ENCODE measurements at places on chromosomes 2 and 18. TPM values are rescaled to one million over a fixed set of nuclear protein-coding genes. Genes with fewer than 3 reads are reported as not detected.
A peak's percentile ranks its signal among the peaks of the same experiment; 100 is the strongest.

- DNase-seq = peak; percentile 65
- H3K4me1 ChIP-seq = peaks cover 14% of the 10 kb centered on the region
- H3K4me3 ChIP-seq = peak overlapping the region; percentile 98
- H3K36me3 ChIP-seq = no peaks in the 10 kb centered on the region
Observed at GRCh38 chr2:178413472-178414265, 37.3 kb downstream of the PRKRA start.

DNA sequence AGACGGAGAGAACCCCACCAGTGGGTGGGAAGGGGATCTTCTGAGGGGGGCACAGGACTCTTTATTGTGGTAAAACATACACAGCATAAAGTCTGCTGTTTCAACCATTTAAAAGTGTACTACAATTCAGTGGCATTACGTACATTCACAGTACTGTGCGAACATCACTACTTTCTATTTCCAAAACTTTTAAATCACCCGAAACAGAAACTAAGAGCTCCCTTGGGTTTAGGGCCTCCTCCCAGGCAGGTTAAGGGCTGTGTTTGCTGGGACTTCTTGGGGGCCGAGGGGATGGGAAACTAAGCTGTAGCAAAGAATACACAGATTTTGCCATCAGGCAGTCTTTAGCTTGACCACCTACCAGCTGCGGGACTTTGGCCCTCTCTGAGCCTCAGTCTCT is 242.0 kb downstream of the HAUS1 start:
- H3K4me3 ChIP-seq = no peak overlapping the region
- no peak for DNase-seq
- H3K36me3 ChIP-seq = no peaks in the 10 kb centered on the region
- no peak overlapping the region for H3K27ac ChIP-seq

DNA sequence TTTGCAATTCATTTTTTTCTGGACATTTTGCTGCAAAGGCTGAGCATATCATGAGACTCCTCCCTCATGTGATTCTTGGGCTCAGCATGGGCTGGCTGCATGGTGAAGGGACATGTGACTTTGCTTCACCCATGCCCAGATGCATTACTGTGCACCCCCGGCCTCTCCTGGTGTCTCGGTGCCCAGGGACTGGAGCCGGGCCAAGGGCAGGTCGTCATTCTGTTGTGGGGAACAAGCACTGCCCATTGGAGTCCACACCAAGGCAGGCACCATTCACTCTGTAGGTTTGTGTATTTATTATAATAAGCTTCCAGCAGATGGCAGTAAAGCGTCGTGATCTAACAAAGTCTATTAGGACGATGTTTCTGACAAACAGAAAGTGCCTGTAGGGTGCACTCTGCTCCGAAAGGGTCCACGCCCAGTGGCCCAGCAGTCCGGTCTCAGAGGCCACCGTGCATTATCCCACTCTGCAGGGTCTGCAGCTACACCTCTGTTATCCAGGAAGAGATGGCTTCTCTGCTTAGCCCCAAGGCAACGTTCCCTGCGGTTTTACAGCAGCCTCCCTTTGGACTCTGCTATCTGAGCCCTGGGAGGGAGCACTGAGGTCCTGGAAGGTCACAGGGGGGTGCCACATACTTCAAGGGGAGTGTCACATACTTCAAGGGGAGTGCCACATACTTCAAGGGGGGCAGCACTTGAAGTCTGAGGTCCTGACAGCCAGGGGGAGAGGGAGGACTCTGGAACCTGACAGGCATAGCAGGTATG is 219.6 kb downstream of the TSN start:
- peak; percentile 11 for DNase-seq
- H3K27me3 ChIP-seq = no peaks in the 10 kb centered on the region
- peak overlapping the region; percentile 81 for H3K4me3 ChIP-seq
- H3K4me1 ChIP-seq = peaks cover 7% of the 10 kb centered on the region
- H3K27ac ChIP-seq = no peak overlapping the region
- no peaks in the 10 kb centered on the region for H3K36me3 ChIP-seq

GRCh38 chr2:148906124-148906523 is 31.1 kb downstream of the KIF5C start:
- H3K4me1 ChIP-seq = no peaks in the 10 kb centered on the region
- DNase-seq = no peak
- H3K27me3 ChIP-seq = no peaks in the 10 kb centered on the region
- H3K4me3 ChIP-seq = no peak overlapping the region
- no peak overlapping the region for H3K27ac ChIP-seq

GRCh38 chr2:12606472-12607000 is 110.2 kb upstream of the TRIB2 start:
- H3K4me3 ChIP-seq = no peak overlapping the region
- no peaks in the 10 kb centered on the region for H3K27me3 ChIP-seq
- peaks cover 9% of the 10 kb centered on the region for H3K4me1 ChIP-seq
- DNase-seq = no peak

Gene RAD51AP2
- total RNA-seq = not detected

Gene VSNL1
- total RNA-seq = not detected

DNA sequence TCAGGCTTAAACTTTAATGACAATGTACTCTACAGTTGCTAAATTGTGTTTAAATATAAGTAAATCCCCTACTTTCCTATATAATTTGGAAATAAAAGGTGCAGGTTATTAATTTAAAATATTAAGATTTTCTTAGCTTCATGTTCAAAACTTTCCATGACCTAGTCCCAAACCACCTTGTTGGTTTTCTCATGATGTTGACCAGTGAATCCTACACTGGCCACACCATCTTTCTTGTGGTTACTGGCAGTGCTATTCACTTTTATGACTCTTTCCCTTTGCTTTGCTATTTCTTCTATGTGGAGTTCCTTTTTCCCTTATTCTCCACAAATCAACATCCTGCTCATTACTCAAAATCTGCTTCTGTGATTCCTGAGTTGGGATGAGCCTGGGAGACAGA is 138.6 kb upstream of the NDUFV2 start:
- H3K4me3 ChIP-seq = no peak overlapping the region
- H3K27ac ChIP-seq = no peak overlapping the region
- H3K27me3 ChIP-seq = no peaks in the 10 kb centered on the region
- no peaks in the 10 kb centered on the region for H3K4me1 ChIP-seq

Gene LIMS1
- 109 TPM for total RNA-seq

GRCh38 chr2:44848026-44848425 is 93.5 kb upstream of the SIX3 start:
- no peaks in the 10 kb centered on the region for H3K36me3 ChIP-seq
- H3K4me1 ChIP-seq = no peaks in the 10 kb centered on the region
- H3K27ac ChIP-seq = no peak overlapping the region
- no peak for DNase-seq
- peaks cover 10% of the 10 kb centered on the region for H3K27me3 ChIP-seq

DNA sequence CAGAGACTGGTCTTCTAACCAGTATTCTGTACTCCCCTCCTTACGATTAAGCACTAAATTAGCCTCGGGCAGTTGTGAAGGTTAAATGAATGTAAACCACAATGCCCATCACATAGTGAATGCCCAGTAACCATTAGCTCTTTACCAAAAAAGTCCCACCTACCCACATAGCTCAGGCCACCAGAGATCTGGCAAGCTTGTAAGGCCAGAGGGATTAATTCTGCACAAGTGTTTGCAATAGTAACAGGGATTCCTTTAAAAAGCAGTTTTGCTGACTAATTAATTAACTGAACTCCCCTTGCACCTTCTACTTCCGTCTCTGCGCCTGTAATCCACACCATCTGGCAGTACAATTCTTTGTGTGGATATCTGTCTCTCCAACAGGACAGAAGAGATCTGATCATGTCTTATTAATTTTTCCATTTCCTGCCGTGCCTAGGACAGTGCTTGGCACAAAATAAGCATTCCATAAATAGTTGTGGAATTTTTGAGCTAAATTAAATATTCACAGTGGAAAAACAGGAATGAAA is 36.2 kb upstream of the IGFBP2 start:
- no peaks in the 10 kb centered on the region for H3K4me1 ChIP-seq
- H3K36me3 ChIP-seq = no peaks in the 10 kb centered on the region
- H3K27me3 ChIP-seq = no peaks in the 10 kb centered on the region
- no peak overlapping the region for H3K4me3 ChIP-seq
- H3K27ac ChIP-seq = no peak overlapping the region
- no peak for DNase-seq

Gene CFAP210
- not detected for total RNA-seq

DNA sequence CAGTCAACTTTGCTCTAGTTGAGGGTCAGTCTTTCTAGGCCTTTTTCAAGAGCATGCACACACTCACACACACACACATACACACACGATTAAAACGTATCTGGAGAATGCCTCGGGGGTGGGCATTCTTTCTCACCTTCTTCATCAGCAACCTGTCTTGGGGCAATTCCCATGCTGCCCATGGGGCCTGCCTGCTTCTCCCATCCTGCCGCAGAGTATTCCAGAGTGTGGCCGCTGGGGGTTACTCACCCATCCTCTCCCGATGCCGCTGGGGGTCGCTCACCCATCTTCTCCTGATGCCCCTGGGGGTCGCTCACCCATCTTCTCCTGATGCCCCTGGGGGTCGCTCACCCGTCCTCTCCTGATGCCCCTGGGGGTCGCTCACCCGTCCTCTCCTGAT is 10.8 kb upstream of the ALLC start:
- H3K27me3 ChIP-seq = no peaks in the 10 kb centered on the region
- no peak overlapping the region for H3K4me3 ChIP-seq
- H3K4me1 ChIP-seq = peaks cover 15% of the 10 kb centered on the region
- DNase-seq = no peak

Gene LYG1
- total RNA-seq = 2.0 TPM

- DNase-seq = peak; percentile 20
- H3K27me3 ChIP-seq = no peaks in the 10 kb centered on the region
- no peaks in the 10 kb centered on the region for H3K36me3 ChIP-seq
- H3K4me3 ChIP-seq = no peak overlapping the region
- no peak overlapping the region for H3K27ac ChIP-seq
- peaks cover 9% of the 10 kb centered on the region for H3K4me1 ChIP-seq
Observed at GRCh38 chr2:2057125-2057721, 273.9 kb downstream of the MYT1L start.

- no peak for DNase-seq
- peak overlapping the region; percentile 0 for H3K4me3 ChIP-seq
- H3K27me3 ChIP-seq = no peaks in the 10 kb centered on the region
- H3K36me3 ChIP-seq = no peaks in the 10 kb centered on the region
- peaks cover 55% of the 10 kb centered on the region for H3K4me1 ChIP-seq
Observed at GRCh38 chr2:69694894-69695849, 46.8 kb upstream of the ANXA4 start.

GRCh38 chr2:173467751-173468150 is 113.1 kb downstream of the CDCA7 start:
- no peaks in the 10 kb centered on the region for H3K36me3 ChIP-seq
- no peak overlapping the region for H3K4me3 ChIP-seq
- H3K4me1 ChIP-seq = no peaks in the 10 kb centered on the region
- peaks cover 3% of the 10 kb centered on the region for H3K27me3 ChIP-seq

GRCh38 chr2:148451046-148451445 is 193.5 kb upstream of the EPC2 start:
- H3K4me3 ChIP-seq = no peak overlapping the region
- H3K4me1 ChIP-seq = no peaks in the 10 kb centered on the region
- no peaks in the 10 kb centered on the region for H3K27me3 ChIP-seq
- no peaks in the 10 kb centered on the region for H3K36me3 ChIP-seq
- no peak overlapping the region for H3K27ac ChIP-seq

- H3K36me3 ChIP-seq = peaks cover 18% of the 10 kb centered on the region
- H3K27me3 ChIP-seq = no peaks in the 10 kb centered on the region
- no peaks in the 10 kb centered on the region for H3K4me1 ChIP-seq
- DNase-seq = no peak
- no peak overlapping the region for H3K4me3 ChIP-seq
Observed at GRCh38 chr2:241974851-241975592, 105.5 kb downstream of the RTP5 start.

GRCh38 chr18:6711467-6711866 is 18.0 kb upstream of the ARHGAP28 start:
- H3K27me3 ChIP-seq = no peaks in the 10 kb centered on the region
- H3K36me3 ChIP-seq = no peaks in the 10 kb centered on the region
- H3K27ac ChIP-seq = no peak overlapping the region
- H3K4me1 ChIP-seq = no peaks in the 10 kb centered on the region
- no peak for DNase-seq
- H3K4me3 ChIP-seq = no peak overlapping the region

- H3K27ac ChIP-seq = no peak overlapping the region
- no peak for DNase-seq
- no peaks in the 10 kb centered on the region for H3K36me3 ChIP-seq
- H3K27me3 ChIP-seq = no peaks in the 10 kb centered on the region
Observed at GRCh38 chr2:30940839-30941238, 133.6 kb upstream of the CAPN13 start.

Gene TMEM163
- 0.64 TPM for total RNA-seq

Gene PROC
- not detected for total RNA-seq

Gene CTLA4
- total RNA-seq = 459 TPM

GRCh38 chr2:45344502-45344901 is 266.6 kb downstream of the SRBD1 start:
- no peaks in the 10 kb centered on the region for H3K4me1 ChIP-seq
- no peak overlapping the region for H3K4me3 ChIP-seq
- no peak for DNase-seq
- no peaks in the 10 kb centered on the region for H3K36me3 ChIP-seq

DNA sequence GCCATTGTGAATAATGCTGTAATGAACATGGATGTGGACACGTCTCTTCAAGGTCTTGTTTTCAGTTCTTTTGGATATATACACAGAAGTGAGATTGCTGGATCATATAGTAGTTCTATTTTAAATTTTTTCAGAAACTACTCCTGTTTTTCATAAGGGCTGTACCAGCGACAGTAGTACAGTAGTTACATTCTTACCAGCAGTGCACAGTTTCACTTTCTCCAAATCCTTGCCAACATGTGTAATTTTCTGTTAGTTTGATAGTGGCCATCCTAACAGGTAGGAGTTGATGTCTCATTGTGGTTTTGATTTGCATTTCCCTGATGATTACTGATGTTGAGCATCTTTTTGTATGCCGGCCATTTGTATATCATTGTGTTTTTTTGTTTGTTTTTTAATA is 81.7 kb downstream of the EPC2 start:
- no peak overlapping the region for H3K4me3 ChIP-seq
- H3K27ac ChIP-seq = no peak overlapping the region
- peaks cover 7% of the 10 kb centered on the region for H3K4me1 ChIP-seq
- no peak for DNase-seq

GRCh38 chr2:201656102-201656501 is 12.8 kb upstream of the TMEM237 start:
- no peaks in the 10 kb centered on the region for H3K36me3 ChIP-seq
- peaks cover 9% of the 10 kb centered on the region for H3K27me3 ChIP-seq
- H3K4me3 ChIP-seq = no peak overlapping the region
- H3K4me1 ChIP-seq = no peaks in the 10 kb centered on the region
- no peak overlapping the region for H3K27ac ChIP-seq
